Karpas-422 (cell line): ENCODE measurements at places on chromosomes 5 and 9.
A peak's percentile ranks its signal among the peaks of the same experiment; 100 is the strongest.

DNA sequence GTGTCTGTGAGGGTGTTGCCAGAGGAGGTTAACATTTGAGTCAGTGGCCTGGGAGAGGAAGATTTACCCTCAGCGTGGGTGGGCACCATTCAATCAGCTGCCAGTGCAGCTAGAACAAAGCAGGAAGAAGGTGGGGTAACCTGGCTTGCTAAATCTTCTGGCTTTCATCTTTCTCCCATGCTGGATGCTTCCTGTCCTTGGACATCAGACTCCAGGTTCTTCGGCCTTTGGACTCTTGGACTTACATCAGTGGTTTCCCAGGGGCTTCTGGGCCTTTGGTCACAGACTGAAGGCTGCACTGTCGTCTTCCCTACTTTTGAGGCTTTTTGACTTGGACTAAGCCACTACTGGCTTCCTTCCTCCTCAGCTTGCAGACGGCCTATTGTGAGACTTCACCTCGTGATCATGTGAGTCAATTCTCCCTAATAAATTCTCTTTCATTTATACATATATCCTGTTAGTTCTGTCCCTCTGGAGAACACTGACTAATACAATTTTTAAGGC lies 38.1 kb downstream of the PBX3 start:
- no peak for DNase-seq

DNA sequence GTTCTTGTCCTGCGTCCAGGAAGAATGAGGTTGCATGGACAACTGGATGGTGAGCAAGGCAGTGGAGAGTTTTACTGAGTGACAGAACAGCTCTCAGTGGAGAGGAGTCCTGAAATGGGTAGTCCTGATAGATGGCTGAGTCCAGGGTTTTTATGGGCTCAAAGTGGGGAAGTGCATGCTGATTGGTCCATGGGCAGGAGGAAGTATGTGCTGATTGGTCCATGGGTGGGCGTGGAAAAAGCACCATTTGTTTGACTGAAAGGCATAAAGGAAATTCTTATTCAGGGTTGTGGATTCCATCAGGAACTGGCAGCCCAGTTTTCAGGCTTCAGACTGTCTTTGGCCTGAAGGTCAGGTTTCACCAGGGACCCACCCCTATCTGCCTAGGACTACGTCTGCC lies 10.6 kb downstream of the FSD1L start:
- no peak for DNase-seq

GRCh38 chr5:14347522-14347921 lies 204.4 kb downstream of the TRIO start:
- no peak for DNase-seq

GRCh38 chr9:74379718-74380117 lies 117.4 kb upstream of the RORB start:
- peak; percentile 51 for DNase-seq

- no peak for DNase-seq
Measured at GRCh38 chr5:122462486-122462885, 150.4 kb downstream of the SNCAIP start.

DNA sequence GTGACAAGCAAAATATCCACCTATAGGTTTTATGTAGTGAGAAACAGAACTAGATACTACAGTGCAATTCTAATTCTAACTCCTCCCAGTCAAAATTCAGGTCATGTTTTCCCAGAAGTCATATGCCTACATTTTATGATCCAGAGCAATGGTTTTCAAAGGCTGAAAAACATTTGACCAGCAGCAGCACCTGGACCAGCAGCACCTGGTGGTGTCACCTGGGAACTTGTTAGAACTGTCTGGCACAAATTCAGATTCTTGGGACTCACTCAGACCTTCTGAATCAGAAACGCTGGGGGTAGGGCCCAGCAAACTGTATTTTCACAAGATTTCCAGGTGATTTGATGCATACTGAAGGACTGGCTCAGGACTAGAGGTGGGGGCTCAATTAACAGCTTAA lies 367.7 kb upstream of the RFX3 start:
- DNase-seq = no peak

DNA sequence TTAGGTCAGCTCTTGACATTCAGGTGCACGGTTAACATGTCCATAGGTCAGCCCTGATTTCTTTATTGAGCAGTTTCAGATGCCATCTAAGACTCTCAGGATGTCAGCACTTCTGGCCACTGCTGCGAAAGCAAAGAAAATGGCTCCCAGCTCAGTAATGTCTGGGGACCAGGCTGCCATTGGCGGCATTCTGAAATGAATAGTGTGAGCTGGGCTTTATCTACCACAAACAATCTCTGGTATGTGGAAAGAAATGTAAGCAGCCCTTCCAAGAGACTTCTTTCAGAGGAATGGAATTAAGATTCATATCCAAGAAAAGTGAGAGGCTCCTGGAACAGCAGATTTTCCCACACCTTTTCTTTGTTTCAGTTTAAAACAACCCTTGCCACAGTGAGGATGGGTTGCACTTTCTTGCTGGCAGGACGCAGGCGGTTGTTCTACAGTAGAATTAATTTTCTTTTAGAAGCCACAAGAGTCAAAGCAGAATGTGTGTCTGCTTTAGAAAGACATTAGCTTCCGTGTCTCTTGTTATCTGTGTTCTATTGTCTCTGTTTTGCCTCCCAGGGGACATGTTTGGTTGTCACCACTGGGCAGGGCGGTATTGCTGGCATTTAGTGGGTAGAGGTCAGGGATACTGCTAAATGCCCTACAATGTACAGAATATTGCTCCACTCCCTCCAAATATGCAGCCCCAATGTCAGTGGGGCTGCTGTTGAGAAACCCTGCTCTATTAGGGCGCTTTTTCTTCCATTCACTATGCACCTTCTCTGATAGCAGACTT lies 149.9 kb upstream of the ANKH start:
- DNase-seq = no peak

GRCh38 chr5:5756762-5757161 lies 334.3 kb downstream of the ICE1 start:
- no peak for DNase-seq

DNA sequence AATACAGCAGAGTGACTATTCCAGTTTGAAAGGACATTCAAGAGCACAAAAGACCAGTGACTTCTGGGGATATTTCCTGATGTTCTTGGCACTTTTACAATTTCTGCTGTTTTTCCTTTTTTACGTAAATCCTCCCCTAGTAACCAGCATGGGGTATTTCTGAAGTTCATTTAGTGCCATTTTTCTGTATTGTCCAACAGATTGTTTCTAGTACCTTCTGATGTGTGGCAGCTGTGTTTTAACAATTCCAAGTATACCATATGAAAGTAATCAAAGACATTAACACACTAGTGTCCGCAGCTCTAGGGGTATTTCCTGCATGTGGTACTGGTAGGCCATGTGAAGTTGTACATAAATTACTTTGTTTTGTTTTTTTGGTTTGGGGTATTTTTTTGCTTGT lies 53.0 kb upstream of the SMARCA2 start:
- DNase-seq = no peak

- no peak for DNase-seq
Measured at GRCh38 chr5:181186986-181187499, 18.0 kb downstream of the TRIM7 start.
